CD4-positive, alpha-beta T cell treated with Interleukin-2 at 100 ng/mL for 4 hours (primary cell): ENCODE measurements at places on chromosomes 7 and 10.

DNA sequence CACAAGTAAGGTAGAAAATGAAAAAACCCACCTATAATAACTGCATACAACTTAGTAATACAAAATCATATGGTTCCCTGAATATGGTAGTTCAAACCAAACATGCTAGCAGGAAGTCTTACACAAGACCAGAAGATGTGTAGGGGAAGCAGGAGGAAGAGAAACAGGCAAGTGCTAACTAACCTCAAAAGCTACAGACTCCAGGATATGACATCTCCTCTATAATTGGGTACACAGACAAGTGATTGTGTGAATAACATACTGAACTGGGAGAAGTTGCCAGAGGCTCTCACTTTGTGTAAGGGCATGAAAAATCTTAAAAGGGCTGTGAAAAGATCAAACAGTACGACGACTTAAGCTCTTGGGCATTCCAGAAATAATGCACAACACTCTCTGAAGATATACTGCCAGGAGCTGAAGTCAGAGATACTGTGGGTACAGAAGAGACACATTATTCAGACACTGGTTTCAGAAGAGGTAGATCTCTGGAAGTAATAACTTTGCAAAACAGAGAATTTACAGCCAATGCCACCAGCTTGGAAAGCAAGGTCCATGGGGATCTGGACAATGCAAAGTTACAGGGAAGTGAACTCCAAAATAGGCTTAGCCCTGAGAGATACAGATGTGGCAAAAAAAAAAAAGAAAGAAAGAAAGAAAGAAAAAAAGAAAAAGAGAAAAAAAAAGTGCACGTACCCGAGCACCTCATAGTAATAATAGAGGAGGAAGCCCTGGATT lies 767.2 kb downstream of the TNS3 start:
- no peak for DNase-seq

GRCh38 chr10:52774600-52775106 lies 2.1 kb upstream of the MBL2 start:
- DNase-seq = no peak

DNA sequence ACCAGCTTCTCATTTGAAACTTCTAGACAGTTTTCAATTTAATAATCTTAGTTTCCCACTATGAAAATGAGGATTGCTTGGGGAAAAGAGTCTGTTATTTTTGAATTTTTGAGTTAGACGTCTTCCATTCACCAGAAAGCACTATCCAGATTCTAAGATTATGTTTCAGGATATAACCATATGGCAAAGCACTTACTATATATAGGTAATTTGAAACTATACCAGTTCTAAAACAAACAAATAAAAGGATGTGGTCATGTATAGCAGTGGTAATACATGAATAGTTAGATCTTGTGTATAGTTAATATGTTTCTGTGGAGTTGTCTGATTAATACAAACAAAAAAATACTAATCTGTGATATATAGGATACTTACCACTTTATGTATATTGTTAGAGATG lies 320.0 kb downstream of the EXOC4 start:
- DNase-seq = no peak

DNA sequence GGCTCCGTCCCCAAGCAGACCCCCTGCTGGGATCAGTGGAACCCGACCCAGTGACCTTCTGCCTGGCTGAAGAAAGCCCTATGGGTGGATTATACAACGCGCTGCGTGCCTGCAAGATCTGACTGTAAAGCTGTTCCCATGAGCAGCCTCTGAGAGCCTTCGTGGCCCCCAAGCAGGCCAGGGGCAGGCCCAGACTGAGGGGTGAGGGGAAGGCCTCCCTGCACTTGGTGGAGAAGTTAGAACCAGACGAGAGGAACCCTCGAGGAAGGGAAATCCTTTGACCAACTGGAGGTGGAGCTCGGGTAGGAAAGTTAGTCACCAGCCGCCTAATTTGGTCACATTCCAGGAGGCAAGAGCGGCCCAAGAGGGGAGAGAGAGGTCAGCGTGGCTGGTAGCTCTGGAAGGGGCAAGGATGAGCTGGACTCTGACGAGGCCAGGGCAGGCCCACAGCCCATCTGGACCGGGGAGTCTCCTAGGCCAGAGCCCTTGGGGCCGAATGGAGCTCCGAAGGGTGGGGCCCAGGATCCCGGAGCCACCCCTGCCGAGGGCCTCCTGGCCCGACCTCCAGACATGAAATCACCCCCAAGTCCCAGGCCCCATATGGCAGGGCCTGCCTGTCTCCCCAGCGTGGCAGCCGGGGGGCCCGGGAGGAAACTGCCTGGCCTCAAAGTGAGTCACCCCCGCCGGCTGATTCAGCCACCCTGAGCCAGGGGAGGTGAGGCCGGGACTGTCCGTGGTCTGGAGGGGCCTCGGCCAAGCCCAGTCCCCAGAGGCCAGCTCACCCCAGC lies 23.3 kb upstream of the PDGFA start:
- no peak for DNase-seq

DNA sequence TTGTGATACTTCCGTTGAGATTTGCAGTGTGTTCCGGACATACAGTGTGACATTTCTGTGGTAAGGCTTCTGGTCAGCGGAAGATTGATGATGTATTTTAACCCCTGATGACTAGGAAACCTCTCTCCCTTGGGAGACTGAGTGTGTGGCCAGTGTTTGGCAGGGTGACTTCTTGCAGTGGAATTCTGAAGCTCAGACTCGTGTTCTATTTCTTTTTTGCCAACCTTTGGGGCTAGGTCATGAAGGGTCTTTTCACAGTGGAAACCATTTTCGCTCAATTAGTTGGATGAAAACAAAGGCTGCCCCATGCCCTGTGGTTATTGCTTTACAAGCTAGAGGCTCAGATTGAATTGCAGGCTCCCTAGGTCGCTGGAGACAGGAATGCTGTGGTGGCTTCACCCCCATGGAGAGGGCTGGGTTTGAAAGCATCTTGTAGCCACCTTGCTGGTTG lies 288.9 kb downstream of the BBS9 start:
- no peak for DNase-seq

GRCh38 chr7:416761-417624 lies 102.7 kb downstream of the PDGFA start:
- no peak for DNase-seq

- peak; percentile 33 for DNase-seq
These were observed 514 bp downstream of the NHLRC2 start for GRCh38 chr10:113854761-113855588.

- no peak for DNase-seq
These were observed 13.9 kb downstream of the HDAC9 start for GRCh38 chr7:18509481-18509880.

- no peak for DNase-seq
These were observed 83.3 kb upstream of the FAM20C start for GRCh38 chr7:109094-109493.

DNA sequence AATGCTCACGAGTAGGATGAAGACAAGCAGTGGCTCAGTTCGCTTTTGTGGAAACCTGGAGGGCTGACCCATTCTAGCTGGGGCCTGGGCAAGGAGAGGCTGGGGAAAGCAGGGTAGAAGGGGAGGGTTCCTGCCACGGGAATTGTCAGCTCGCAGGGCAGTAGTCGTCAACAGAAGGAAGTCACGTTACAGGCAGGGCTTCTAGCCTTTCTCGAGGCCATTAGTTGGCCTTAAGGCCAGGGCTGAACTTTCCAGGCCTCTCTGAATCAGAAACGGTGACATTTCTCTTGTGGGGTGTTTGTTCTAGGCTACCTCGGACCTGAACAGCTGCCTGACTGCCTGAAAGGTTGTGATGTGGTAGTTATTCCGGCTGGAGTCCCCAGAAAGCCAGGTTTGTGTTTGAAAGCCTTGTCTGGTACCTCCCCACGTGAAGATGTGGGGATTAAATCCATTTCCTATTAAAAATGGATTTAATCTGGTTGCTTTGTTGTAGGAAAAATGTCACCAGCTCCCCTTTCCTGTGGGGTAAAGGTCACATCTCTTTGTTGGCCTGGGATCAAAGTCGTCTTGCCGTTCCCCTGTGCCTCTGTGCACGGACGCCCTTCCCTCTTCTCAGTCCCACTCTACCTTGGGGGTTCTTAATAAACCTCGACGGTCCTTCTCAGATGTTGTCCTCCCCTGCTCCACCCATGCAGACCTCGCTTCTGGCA lies 9.4 kb downstream of the MDH2 start:
- DNase-seq = no peak

DNA sequence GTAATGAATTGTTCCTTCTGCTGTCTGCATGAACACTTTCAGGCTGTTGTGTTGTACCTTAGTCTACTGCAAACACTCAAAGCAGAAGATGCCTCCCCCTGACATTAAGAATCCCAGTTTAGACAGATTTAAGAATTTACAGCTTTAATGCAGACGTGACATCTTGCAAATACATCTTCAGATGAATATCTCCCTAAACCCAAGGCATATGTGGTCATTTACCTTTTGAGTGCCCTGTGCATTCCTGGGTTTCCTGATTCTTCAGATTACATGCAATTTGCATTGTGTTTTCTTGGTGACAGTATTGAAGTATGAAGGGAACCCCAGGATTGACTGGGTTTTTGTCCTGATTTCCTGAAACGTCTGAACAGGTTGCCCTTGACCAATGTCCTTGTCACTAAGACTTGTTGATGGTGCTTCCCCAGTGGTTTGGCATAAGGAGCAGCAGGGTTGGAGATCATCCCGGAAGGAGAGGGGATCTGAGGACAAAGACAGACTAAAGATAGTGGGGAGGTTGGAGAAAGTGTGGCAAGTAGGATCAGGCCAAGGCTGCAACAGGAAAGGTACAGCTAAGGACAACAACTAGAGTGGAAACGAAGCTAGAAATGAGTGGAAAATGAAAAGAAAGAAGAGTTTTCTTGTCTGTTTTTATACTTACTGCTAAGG lies 123.8 kb upstream of the RHOBTB1 start:
- DNase-seq = no peak

DNA sequence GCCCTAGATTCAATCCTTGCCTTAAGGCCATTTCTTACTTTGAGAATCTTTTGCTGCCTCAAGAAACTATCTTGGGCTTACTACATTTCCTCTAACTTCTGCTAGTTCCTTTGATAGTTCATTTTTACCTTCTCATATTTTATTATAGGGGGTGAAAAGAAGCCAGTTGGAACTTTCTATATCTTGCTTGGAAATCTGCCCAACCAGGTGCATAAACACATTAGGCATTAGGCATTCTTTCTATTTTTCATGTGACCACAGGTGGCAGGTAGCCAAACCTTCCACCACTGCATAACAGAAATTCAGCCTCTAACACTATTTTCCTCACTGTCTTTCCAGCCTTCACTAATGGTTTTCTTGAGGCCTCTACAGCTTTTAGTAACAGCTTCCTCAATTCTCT lies 300.0 kb upstream of the SP8 start:
- DNase-seq = no peak

DNA sequence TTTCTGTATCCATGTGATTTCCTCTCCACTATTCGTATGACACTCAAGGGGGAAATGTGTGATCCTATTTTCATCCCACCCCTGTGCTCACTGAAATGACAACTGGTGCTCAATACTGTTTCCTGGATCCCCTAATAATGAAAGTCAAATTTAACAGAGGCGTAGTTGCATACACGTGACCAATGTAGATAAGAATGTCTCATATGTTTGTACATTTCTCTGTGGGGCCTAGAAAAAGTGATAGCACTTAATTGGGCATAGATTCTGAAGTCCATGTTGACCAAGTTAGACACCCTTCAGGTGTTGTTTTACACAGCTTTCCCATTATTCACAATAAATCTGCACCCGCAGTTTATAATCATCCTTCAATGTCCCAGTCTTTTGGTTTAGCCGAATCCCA lies 59.1 kb downstream of the JAZF1 start:
- no peak for DNase-seq

DNA sequence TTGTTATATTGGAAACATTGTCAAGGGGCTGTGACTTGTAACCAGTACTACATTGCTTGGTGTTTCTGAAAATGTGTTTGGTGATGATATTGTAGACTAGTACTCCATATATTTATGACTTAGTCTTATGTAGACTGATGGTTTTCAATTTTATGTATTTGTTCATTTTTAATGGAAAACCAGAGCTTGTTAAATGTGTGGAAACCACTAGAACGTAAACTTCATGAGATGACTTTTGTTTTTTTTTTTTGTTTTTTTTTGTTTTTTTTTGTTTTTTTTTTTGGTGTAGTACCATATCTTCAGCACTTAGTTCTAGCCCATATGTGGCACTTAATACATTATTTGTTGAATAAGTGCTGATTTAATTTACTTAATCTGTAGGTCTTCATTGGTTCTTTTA lies 518.6 kb downstream of the AUTS2 start:
- no peak for DNase-seq

- DNase-seq = no peak
These were observed 172.0 kb downstream of the FANK1 start for GRCh38 chr10:126068322-126068721.

DNA sequence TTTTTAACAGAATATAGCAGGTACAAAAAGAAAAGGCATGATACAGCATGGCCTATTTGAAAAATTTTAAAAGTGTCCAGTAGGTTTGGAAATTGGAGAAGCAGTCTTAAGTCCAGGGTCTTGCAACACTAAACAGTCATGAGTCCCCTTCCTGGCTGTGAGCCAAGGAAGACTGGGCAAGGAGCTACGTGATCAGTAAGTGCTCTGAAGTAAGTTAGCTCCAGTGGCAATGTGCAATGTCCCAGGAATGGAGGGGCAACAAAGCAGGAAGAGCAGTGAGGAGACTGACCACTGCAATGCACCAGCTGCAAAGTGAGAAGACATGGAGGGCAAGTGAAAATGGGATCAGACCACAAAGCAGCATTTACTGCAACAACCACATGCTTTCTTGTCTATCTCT lies 72.9 kb upstream of the GRID1 start:
- DNase-seq = no peak

DNA sequence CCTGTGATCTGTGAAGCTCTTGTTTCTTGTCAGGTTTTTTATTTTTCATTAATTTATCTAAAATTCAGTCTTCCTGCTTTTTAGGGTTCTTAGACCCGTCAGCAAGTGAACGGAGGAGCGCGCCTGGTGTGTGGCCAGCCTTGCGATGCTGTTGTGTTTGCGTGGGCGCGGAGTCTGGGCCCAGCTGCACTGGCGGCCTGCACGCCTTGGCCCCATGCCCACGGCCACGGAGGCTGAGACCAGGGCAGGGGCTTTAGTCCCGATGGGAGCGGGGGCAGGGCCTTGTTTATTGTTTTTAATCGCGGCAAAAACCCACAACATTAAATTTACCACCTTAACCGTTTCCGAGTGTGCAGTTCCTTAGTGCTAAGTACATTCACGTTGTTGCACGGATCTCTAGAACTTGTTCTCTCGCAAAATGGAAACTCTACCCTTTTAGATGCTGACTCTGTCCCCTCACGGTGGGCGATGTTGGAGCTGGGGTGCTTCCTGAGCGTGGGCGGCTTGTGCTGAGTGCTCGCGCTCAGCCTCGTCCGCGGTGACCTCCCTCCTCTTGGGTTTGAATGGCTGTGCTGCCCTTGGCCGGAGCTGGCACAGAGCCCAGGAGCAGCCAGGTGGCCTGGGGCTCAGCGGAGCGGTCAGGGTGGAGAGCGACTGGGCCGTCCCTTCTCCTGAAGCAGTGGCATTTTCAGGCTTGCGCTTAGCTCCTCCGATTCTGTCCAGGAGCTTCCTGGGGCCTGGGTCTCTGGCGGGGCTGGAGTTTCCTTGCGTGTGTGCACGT lies 69.1 kb downstream of the INPP5A start:
- DNase-seq = no peak

DNA sequence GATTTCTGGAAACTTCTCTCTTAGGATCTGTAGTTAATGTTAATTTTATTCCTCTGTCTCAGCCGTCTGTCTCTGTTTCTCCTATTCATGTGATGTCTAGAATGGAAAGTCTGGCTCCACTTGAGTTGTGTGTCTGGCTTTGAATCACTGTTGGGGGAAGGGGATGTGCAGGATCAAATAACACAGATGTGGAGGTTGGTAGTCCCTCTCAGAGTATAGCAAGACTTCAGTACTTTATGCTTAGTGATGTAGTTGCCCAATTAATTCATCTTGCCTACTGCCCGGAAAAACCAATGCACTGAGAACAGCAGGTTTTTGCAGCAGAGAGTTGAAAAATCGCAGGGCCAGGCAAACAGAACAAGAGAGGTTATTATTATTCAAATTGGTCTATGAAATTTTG lies 79.2 kb downstream of the PHTF2 start:
- no peak for DNase-seq
